ENCODE measurements at places on chromosomes 12 and 14. TPM values are rescaled to one million over a fixed set of nuclear protein-coding genes. Genes with fewer than 3 reads are reported as not detected.

Gene ANKS1B
- total RNA-seq = 0.63 TPM

Gene FICD
- 3.4 TPM for total RNA-seq

Gene NTF3
- not detected for total RNA-seq

Gene TMEM132C
- not detected for total RNA-seq

Gene AICDA
- total RNA-seq = 0.13 TPM

Gene CHPT1
- total RNA-seq = 72.2 TPM

Gene VRTN
- total RNA-seq = not detected

Gene ALX1
- 5.2 TPM for total RNA-seq

Gene TDP1
- 13.9 TPM for total RNA-seq

Gene CCDC177
- total RNA-seq = 0.02 TPM

Gene CMKLR1
- total RNA-seq = 0.05 TPM

Gene DNM1L
- 44.2 TPM for total RNA-seq

Gene SNW1
- 81.2 TPM for total RNA-seq

Gene C14orf119
- total RNA-seq = 102 TPM

Gene KITLG
- total RNA-seq = 14.2 TPM

Gene KCNA1
- total RNA-seq = not detected

Gene HOXC11
- 0.53 TPM for total RNA-seq

Gene KICS2
- total RNA-seq = 8.5 TPM

Gene STYK1
- total RNA-seq = 0.30 TPM

Gene SYNDIG1L
- not detected for total RNA-seq

Gene CRACR2A
- total RNA-seq = 1.9 TPM

Gene NRIP2
- total RNA-seq = not detected

Gene LRP1-AS
- not detected for total RNA-seq

Gene GLI1
- 8.1 TPM for total RNA-seq

Gene BIN2
- 0.17 TPM for total RNA-seq

Gene SPTLC2
- total RNA-seq = 29.4 TPM

Gene CDC42BPB
- 73.8 TPM for total RNA-seq

Gene TAS2R8
- not detected for total RNA-seq

All from A549 treated with GW870086 at 1 μM for 4 hours (cell line).